ENCODE measurements at places on chromosomes 2 and 18.

- DNase-seq = no peak
Measured at GRCh38 chr2:88071365-88071764, 3.7 kb downstream of the SMYD1 start.

DNA sequence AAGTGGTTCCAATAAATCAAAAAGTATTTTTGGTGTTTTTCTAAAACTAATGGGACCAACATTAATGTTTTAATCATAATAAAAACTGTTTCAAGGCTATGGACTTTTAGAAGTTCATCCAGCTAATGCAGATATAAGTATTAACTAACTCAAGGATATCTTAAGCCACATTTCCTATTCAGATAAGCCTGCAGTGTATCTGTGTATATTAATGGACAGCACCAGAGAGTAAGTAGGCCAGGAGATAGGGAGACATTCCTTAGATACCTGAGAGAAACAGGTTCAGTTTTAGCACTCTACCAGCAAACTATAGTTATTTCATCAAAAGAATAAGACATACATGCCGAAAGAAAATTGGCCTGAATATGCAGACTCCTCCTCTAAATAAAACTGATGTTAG is 27.3 kb downstream of the PREPL start:
- no peak for DNase-seq

DNA sequence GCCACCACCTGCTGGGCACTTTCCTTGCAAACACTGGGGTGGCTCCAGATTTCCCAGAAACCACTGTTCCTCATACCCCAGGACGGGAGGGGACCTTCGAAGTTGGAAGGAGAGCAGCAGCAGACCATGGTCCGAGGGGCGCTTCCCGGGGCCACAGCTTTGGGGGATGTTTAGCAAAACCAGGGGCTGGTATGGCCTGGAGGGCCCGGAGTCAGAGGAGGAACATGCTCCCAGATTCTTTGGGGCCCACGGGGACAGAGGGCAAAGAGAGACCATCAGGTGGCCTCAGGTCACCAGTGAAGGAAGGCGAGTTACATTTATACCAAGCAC is 25.3 kb downstream of the HS6ST1 start:
- DNase-seq = no peak

DNA sequence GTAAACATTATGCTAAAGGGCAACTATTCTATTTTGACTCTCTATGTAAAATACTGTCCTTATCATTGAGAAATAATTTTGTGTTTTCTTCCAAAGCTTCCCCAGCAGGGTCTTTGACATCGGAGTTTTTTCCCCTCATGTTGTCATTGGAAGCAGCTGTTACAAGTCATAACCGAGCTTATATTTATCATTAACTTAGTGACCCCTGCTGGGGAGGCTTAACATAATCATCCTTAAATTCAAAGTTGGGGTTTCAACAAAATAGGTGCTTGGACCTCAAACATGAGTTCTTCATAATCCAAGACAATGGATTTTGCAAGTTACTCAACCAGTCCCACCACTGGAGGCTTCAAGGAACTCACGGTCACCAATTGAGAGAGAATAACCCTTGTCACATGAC is 330.9 kb downstream of the DCC start:
- no peak for DNase-seq

- DNase-seq = no peak
Measured at GRCh38 chr2:122145856-122146255, 390.4 kb downstream of the TSN start.

DNA sequence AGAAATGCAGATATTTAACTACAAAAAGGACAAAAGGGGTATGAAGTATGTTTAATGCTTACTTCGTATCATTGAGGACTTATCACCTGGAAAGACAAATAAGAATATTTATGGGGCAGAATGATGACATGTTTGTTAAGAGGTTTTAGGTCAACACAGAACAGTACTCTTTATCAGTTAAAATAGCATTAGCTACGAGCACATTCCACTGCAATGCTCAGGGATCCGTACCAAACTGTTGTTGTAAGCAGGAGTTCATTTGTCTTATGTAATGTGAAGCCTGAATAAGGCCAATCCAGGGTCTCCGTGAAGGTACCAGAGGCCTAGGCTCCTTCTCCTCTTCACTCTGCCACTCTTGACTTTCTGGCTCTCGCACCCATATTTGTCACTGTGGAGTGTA is 465.7 kb upstream of the NRP2 start:
- DNase-seq = no peak

GRCh38 chr2:179057737-179058136 is 7.8 kb upstream of the CCDC141 start:
- DNase-seq = no peak

- no peak for DNase-seq
Measured at GRCh38 chr2:120862201-120863060, 126.8 kb downstream of the GLI2 start.

GRCh38 chr18:76389716-76390115 is 105.3 kb downstream of the ZNF516 start:
- no peak for DNase-seq

Measured in stimulated activated CD8-positive, alpha-beta memory T cell treated with anti-CD3 and anti-CD28 coated beads, Interleukin-2, amount 100 ng/mL, for 1 hour (primary cell).